ENCODE measurements at places on chromosomes 16 and 17.

GRCh38 chr16:78709137-78709884 is 609.9 kb downstream of the WWOX start:
- no peak for DNase-seq

- DNase-seq = no peak
Observed at GRCh38 chr17:60846175-60846574, 168.5 kb downstream of the BCAS3 start.

- no peak for DNase-seq
Observed at GRCh38 chr16:7083096-7083495, 249.5 kb upstream of the RBFOX1 start.

GRCh38 chr16:51426276-51426675 is 275.2 kb upstream of the SALL1 start:
- no peak for DNase-seq

DNA sequence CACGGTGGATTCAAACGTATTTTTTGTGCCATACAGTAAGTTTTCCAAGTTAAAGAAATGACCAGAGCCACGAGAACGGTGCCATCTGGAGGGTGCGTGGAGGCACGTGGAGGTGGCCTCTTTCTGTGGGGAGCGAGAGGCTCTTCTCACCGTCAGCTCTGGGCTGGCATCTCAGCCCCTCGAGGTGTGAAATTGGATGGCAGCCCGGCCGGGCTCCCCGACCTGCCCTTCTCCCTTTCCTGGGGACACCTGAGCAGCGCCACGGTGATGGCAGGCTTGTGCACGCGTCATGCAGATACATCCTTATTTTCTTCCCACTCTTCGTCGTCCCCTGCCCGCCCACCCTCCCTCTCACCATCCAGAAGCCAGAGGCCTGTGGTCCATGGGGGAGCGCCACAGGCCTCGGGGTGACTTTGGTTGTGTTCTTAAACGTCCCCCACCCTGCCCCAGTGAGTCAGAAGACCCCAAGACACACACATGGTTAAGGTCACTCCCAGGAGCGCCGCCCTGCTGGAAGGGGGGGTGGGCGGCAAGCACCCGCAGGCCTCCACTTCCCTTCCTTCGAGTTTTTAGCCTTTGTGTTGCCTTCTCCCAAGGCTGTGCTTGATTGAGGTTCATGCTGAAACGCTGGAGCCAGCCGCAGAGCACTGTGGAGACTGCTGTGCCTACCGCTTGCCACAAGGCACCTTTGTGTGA is 109.4 kb downstream of the BANP start:
- no peak for DNase-seq

DNA sequence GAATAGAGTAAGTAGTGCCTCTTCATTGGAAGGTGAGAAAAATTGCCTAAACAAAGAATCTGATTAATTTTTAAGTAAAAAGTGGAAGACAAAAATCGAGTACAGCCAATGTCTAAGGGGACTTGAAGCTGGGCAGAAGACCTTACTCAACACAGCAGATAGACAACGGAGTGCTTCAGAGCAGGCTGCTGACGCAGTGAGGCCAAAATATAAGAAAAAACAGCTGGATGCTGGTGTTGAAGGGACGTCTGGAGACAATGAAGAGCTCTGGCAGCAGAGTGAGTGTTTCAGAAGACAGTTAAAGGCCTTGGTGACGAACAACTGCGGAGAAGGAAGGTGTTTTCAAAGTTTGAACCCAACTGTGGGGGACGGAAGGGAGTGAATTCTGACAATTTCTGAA is 169.8 kb downstream of the MRTFB start:
- DNase-seq = no peak

GRCh38 chr17:45705123-45706009 is 78.8 kb upstream of the CRHR1 start:
- DNase-seq = no peak
